Sigmoid colon (tissue), 7 donors: ENCODE measurements at places on chromosomes 1 and 21. TPM values are rescaled to one million over a fixed set of nuclear protein-coding genes. Genes with fewer than 3 reads are reported as not detected.

USF1 gene
- 25.8 TPM for polyA plus RNA-seq

MAGOH gene
- polyA plus RNA-seq = 95.0 TPM

SVBP gene
- 36.1 TPM for polyA plus RNA-seq

PDXK gene
- polyA plus RNA-seq = 88.5 TPM

SLC6A9 gene
- polyA plus RNA-seq = 24.5 TPM

KMO gene
- 1.8 TPM for polyA plus RNA-seq

RIPPLY3 gene
- polyA plus RNA-seq = not detected

NLRP3 gene
- 3.2 TPM for polyA plus RNA-seq

FCGR2B gene
- 15.9 TPM for polyA plus RNA-seq

VWA5B1 gene
- not detected for polyA plus RNA-seq

CFAP57 gene
- polyA plus RNA-seq = not detected

CASZ1 gene
- polyA plus RNA-seq = 23.6 TPM

S100A1 gene
- polyA plus RNA-seq = 3.2 TPM

LRRN2 gene
- 3.6 TPM for polyA plus RNA-seq

ELF3 gene
- polyA plus RNA-seq = 569 TPM

KRTAP12-2 gene
- polyA plus RNA-seq = not detected

RAP1GAP gene
- polyA plus RNA-seq = 24.3 TPM

MATN1 gene
- not detected for polyA plus RNA-seq

GJB4 gene
- 0.39 TPM for polyA plus RNA-seq

GPR25 gene
- polyA plus RNA-seq = 1.0 TPM

REN gene
- polyA plus RNA-seq = 0.92 TPM

CLDN14 gene
- not detected for polyA plus RNA-seq

CRYBG2 gene
- 21.0 TPM for polyA plus RNA-seq

CSRP1 gene
- polyA plus RNA-seq = 189 TPM

SNX7 gene
- 27.1 TPM for polyA plus RNA-seq

H3-3A gene
- 1,596 TPM for polyA plus RNA-seq

GBP5 gene
- polyA plus RNA-seq = 19.3 TPM

POU3F1 gene
- polyA plus RNA-seq = not detected
